ENCODE measurements at places on chromosomes 16 and 17. TPM values are rescaled to one million over a fixed set of nuclear protein-coding genes. Genes with fewer than 3 reads are reported as not detected.
A peak's percentile ranks its signal among the peaks of the same experiment; 100 is the strongest.

ABCA3 gene
- total RNA-seq, result 6.7 TPM

SLC47A1 gene
- total RNA-seq, result 6.0 TPM

MT1H gene
- total RNA-seq, result 23.3 TPM

KRTAP4-5 gene
- total RNA-seq, result not detected

CCL14 gene
- total RNA-seq, result 81.7 TPM

DNA sequence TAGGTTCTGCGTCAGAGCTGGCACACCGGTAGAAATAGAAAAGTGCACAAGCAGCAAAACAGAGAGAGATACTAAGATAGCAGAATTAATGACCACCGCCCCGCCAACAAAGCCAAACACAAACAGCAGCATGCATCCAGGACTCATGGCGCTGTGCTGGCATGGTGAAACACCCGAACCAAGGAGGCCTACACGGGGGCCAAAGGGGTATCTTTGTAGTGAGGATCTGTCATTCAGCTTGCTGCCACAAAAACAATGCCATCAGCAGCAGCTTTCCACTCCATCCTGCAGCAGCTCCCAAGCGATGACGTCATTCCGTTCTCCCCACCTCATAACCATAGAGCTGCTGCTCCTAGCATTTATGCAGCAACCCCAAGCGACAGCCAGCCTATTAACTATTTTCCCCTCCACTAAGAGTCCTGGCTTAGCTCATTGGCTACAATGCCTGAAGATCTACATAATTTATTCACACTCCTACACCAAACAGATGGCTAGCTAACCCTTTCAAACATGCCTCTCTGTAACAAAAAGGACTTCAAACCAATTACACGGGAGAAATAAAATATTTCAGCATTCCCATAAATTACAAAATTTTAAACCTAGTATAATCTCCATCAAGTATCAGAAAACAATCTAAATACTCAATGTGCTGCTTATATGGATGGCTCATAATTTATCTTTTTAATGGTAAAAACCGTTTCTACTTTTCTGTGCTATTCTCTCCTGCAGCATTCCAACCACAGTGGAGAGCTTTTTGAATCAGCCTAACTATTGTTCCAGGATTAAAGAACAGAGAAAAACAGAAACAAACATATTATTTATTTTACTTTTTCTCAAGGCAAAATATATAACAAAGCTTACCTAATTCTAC lies 73.9 kb downstream of the SPAG9 start:
- peak; percentile 38 for DNase-seq

DNA sequence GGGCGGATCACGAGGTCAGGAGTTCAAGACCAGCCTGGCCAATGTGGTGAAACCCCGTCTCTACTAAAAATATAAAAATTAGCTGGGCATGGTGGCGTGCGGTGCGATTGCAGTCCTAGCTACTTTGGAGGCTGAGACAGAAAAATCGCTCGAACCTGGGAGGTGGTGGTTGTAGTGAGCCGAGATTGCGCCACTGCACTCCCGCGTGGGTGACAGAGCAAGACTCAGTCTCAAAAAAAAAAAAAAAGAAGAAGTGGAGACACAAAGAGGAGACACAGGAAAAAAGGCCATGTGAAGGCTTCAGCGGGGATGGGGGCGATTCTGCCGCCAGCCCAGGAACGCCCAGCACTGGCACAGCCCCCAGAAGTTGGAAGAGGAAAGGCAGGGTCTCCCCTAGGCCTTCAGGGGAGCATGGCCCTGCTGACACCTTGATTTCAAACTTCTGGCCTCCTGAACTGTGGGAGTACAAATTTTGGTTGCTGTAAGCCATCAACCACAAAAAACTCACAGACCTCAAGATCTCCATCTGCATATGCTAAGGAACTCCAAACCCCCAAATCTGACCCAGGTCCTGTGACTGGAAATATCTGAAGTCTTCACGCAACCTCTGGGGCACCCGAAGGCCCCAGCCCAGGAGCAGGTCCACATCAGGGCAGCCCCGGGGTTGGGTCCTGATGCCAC lies 7.0 kb downstream of the SGSH start:
- DNase-seq, result no peak

GRCh38 chr17:42669977-42670788 lies 6.6 kb downstream of the PLEKHH3 start:
- no peak for DNase-seq

GRCh38 chr17:57860414-57860999 lies 10.7 kb upstream of the MRPS23 start:
- no peak for DNase-seq

DNA sequence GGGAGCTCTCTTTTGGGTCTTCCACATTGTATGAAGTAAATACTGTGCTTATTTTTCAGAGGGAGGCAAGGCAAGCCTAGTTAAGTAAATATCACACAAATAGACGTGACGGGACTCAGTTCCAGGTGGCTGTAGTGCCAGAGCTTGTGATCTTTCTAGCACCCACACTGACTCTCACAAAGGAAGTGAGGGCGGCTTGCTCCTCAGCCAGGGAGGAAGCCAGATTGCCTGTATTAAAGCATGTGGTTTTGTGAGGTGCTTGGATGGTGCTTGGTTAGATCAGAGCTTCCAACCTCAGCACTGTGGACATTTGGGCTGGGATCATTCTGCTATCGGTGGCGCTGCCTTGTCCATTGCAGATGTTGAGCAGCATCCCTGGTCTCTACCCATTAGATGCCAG lies 80.1 kb downstream of the VAT1L start:
- DNase-seq, result no peak

- DNase-seq, result no peak
These were observed 149.5 kb upstream of the COX10 start for GRCh38 chr17:13919818-13920217.

GRCh38 chr16:77660311-77660710 lies 62.0 kb upstream of the NUDT7 start:
- DNase-seq, result no peak

DNA sequence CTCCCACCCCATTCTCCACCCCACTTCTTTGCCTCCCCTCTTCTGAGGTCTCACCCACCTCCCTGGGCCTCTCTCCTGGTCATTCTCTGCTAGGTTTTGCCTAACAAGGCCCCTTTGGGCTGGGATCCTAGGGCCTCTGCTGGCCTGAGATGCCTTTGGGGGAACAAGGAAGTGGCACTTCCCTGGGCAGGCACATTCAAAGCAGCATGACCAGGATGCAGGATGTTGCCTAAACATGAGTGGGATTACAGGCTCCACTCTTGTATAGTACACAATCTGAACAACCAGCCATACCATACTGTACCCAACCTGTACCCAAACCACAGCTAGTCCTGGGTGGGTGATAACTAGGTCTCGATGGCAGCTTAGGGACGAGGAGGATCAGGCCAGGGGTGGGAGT lies 9.0 kb downstream of the GALK1 start:
- DNase-seq, result no peak

GRCh38 chr16:1188432-1189189 lies 35.7 kb downstream of the CACNA1H start:
- no peak for DNase-seq

- peak; percentile 28 for DNase-seq
These were observed 1.1 kb upstream of the NXN start for GRCh38 chr17:980406-981291.

DNA sequence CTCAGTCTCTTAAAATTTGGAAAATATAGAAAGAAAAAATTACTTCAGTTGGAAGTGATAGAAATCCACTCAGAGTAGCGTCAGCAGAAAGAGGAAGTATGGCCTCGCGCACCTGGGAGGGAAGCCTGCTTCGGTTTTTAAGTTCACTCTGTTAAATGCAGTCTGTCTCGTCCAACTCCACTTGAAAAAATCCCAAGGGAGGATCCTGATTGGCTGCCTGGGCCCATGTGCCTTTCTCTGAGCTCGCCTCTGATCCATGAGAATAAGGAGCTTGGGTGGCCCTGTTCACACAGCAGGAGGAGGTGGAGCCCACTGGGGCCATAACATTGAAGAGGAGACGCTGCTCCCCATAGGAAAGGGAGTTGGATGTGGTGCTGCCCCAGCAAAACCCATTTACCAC lies 40.7 kb downstream of the DNAJA2 start:
- DNase-seq, result no peak

DNA sequence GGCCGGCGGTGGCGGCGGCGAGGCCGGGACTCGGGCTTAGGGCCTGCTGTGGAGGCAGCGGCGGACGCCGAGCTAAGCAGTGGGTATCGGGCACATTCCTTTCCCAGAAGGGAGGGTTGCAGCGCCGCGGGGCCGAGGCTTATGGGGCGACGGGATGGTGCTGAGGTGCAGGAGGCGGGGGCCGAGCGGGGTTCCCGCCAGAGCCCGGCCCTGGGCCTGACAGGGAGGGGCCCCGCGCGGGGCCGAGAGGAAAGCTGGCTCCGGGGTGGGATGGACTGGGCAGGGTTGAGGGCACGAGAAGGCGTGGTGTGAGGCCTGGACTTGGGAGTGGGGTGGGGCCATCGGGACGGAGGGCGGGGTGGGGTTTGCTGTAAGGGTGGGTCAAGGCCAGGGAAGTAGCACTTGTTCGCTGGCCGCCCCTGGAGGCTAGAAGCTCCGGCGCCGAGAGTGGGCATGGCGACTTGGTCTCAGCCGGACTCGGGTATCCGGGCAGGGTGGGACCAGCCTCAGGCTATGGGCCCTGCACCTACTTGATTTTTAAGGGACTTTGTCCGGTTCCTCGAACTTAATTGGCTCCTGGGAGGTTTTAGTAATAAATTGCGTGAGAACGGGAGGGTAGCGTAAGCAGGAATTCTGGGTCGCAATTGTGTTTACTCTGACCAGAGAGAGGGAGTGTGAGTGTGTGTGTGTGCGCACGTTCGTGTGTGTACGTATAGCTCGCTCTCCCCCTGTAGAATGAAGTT lies 396 bp downstream of the NFE2L1 start:
- DNase-seq, result peak; percentile 57

- no peak for DNase-seq
These were observed 640.4 kb downstream of the CDH11 start for GRCh38 chr16:64481497-64481896.

DNA sequence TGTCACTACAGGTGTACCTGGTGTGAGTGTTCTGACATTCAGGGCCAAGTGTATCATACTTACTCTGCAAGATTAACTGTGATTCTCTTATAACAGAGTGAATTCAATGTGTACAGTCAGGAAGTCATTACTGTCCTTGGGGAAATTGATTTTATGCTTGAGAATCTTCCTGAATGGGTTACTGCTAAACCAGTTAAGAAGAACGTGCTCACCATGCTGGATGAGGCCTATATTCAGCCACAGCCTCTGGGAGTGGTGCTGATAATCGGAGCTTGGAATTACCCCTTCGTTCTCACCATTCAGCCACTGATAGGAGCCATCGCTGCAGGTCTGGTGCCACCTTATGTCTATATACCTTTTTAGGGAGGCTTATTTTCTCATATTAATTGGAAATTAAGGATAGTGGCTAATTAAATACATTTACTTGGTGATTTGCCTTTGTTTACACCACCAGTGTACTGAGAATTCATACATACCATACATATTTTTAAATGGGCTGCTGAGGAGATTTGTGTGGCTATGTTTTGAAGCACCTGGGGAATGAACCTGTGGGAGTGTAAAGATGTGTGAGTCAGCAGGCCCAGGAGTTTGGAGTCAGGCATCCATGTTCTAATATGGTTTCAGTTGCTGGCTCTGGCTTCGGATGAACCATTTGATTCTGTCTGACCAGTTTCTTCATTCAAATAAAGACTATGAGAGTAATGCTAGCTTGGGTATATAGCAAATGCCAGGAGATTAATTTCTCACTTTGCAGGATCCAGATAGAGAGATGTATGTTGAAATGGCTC lies 3.1 kb downstream of the ALDH3A2 start:
- DNase-seq, result no peak

DNA sequence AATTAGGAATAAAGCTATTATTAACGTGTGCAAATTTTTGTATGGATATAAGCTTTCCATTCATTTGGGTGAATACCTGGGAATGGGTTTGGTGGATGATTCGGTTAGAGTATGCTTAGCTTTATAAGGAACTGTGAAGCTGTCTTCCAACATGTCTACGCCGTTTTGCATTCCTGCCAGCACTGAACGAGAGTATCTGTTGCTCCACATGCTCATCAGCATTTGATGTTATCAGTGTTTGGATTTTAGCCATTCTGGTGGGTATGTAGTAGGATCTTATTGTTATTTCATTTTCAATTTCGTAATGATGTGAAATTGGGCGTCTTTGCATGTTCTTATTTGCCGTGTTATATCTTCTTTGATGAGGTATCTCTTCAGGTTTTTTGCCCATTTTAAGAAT lies 168.0 kb downstream of the RPTOR start:
- DNase-seq, result no peak

DNA sequence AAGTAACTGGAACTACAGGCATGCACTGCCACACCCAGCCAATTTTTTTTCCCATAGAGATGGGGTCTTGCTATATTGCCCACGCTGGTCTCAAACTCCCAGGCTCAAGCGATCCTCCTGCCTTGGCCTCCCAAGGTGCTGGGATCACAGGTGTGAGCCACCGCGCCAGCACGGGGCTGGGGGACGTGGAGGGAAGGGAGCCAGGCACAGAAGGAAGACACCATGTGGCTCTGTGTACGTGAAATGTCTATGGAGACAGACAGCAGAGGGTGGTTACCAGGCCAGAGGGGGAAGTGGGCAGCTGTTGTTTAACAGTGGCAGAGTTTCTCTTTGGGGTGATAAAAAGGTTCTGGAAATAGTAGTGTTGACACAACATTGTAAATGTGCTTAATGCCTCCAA lies 4.6 kb upstream of the PIEZO1 start:
- DNase-seq, result no peak

DNA sequence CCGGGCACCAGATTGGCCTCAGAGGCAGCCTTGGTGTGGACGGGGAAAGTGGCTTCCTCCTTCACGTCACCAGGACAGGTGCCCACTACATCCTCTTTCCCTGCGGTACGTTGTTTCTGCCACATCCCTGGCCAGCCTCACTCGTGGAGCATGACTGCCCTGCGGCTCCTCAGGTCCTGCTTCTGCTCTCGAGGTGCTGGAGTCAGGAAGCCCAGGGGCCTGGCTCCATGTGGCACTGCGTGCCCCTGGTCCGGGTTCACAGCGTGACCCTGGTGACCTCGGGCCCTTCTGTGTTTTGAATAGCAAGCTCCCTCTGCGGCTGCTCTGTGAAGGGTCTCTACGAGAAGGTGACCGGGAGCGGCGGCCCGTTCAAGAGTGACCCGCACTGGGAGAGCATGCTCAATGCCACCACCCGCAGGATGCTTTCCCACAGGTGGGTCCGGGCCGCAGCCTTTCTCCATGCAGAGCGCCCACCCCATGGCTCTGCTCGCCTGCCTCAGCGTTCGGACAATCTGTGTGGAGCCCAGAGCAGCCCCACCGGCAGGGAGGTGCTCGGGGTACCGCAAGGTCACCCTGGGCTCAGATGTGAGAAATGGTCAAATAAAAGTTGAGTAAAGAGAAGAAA lies 13.5 kb downstream of the RGS11 start:
- DNase-seq, result no peak

DNA sequence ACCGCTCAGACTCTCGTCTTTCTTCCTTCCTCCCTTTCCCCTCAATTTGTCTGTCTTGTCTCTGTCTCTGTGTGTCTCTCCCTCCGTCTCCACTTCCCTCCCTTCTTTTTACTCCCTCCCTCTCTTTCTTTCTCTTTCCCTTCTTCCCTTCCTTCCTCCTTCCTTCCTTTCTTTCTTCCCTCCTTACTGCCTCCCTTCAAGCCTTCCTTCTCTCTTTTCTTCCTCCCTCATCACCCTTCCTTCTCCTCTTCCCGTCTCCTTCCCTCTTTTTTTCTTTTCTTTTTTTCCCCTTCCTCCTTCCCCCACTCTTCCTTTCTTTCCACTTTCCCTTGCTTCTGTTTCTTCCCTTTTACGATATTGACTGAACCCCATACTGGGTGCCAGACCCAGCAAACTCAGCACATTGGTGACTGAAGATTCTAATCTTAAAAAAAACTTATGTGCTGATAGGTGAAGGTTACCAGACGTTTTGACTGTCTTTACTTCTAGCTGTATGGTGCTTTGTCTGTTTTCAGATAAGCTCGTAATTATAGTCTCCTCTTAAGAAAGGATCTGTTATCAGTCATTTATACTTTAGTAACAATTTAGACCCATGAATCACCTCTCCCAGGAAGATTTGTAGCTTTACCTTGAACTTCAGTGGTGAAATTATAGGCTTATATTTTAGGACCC lies 481 bp upstream of the BRD7 start:
- no peak for DNase-seq
